Stimulated activated naive CD8-positive, alpha-beta T cell treated with anti-CD3 and anti-CD28 coated beads, Interleukin-15, amount 100 ng/mL, for 72 hours (primary cell): ENCODE measurements at places on chromosomes 7 and 10.

DNA sequence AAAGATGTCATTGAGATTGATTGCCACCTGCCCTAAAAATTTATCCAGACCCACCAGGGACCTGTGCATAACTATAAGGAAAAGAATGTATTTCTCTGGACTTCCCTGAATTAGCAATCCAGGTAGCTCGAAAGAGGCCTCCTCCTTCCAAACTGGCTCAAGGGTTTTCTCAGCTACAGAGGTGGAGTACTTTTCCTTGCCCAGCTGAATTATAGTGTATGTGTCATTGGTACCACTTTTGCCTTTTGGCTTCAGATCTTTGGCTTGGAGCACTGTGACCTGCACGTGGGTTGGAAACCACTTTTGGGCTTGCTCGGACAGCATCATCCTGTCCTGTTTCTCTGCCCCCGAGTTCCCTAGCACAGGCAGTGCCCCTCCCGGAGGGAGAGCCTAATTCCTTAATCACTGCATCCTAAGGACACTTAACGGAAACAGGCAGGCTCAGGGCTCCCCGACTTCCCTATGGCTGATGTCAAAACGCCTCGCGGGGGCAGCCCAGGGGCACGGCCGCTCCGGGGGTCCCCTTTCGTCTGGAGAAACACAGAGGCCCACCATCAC, 825 bp downstream of the RAB11FIP2 start:
- DNase-seq: peak; percentile 36

DNA sequence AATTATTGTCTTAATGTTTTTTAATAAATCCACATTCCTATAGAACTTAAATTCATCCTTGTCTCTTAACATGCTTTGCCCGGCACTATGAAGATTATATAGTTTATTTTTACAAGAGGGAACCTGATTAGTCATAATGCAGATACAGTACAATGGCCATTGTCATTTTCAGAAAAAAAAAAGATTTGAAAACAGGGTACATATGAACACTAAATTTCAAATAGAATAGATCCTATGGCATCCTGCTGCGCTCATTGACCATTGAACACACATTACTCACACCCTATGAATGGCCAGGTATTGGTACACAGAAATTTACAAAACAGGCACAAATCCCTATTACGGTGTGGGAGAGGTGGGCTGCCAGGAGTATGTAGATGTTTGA, 2.0 kb upstream of the KLF6 start:
- DNase-seq: no peak

DNA sequence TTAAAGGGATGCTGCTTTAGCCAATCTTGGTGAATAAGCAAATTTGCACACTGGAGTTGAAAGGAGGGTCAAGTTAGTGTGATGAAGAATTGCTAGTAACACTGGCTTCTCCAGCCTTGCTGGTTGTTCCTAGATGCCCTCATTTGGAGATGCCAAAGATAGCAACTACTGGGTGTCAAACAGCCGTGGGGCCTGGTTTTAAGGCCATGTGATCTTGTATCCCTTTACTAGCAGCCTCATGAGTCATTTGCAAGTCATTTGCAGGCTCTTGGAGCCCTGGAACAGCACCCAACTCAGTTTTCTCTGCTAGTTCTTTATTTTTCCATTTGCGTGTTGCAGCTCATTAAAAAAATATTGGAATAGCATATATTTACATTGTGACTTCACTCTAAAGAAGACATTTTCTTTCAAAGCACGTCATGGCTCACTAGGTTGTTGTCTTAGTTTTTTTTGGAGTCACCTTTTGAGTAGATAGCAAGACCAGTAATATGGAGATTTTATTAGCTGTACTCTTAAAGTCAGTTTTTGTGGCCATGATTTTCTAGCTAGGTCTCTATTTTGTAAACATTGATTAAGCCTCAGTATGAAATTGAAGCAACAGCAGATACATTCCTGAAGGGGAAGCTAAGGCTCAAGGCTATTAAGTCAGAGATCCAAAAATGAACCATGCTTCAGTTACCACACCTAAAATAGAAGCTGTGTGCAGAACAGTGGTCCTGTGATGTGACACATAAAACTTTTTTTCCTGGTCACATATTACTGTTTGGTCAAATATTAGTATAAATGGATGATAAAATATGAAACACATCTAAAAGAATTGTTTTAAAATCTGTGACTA, 1.3 kb downstream of the LSMEM1 start:
- DNase-seq: no peak

- no peak for DNase-seq
Observed at GRCh38 chr10:93190372-93190771, 116.7 kb downstream of the CYP26A1 start.

- no peak for DNase-seq
Observed at GRCh38 chr7:94249631-94250030, 145.1 kb upstream of the COL1A2 start.

DNA sequence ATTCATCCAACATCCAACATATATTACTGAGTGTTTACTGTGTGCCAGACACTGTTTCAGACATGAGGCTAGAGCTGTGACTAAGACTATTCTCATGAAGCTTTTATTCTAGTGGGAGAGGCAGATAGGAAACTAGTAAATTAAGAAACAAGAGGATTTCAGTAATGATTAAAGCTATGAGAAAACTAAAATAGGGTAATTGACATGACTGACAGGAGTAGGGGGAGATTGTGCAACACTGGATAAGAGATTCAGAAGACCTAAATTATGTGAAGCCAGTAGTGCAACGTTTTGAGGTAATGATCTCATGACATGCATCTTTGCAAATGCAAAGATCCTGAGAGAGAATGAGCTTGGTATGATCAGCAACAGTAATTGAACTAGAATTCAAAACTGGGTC, 48.6 kb upstream of the MKLN1 start:
- DNase-seq: no peak

- peak; percentile 61 for DNase-seq
Observed at GRCh38 chr10:93062514-93063143, 2.0 kb downstream of the CYP26C1 start.

- DNase-seq: no peak
Observed at GRCh38 chr7:132472463-132473120, 103.7 kb downstream of the PLXNA4 start.

DNA sequence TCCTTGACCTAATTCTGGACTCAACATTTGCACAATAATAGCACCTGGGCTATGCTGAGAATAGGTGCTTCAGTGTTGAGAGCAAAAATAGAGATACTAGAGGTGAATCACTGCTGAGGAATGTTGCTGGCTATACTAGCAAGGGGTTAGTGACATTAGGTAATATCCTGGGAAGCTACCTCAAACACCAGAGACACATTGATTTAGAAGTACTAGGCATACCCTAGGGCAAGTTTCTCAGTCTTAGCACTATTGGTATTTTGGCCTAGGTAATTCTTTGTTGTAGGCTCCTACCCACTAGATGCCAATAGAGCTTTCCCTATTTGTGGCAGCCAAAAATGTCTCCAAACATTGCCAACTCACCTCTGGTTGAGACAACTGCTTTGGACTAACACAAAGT, 484.0 kb upstream of the MBL2 start:
- no peak for DNase-seq

- DNase-seq: no peak
Observed at GRCh38 chr10:47025253-47025539, 114.0 kb downstream of the PTPN20 start.

- no peak for DNase-seq
Observed at GRCh38 chr10:3636356-3637181, 148.4 kb downstream of the KLF6 start.

GRCh38 chr7:148500978-148501377, 89.6 kb upstream of the C7orf33 start:
- DNase-seq: no peak

GRCh38 chr7:147639037-147639436, 951.5 kb upstream of the C7orf33 start:
- DNase-seq: no peak

- DNase-seq: no peak
Observed at GRCh38 chr7:107596881-107597581, 17.0 kb downstream of the BCAP29 start.

GRCh38 chr7:105448181-105448580, 59.5 kb upstream of the SRPK2 start:
- DNase-seq: no peak

DNA sequence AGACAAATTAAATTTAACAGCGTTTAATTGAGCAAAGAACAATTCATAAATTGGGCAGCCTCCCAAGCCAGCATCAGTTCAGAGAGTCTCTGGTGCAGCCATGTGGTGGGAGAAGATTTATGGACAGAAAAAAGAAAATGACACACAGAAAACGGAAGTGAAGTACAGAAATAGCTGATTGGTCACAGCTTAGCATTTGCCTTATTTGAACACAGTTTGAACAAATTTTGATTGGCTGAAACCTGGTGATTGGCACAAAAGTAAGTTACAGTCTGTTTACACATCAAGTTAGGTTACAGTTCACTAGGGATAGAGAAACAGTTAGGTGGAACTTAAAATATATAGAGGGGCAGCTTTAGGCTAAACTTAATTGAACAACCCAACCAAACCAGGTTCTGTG, 720.1 kb downstream of the TYW1 start:
- DNase-seq: no peak

DNA sequence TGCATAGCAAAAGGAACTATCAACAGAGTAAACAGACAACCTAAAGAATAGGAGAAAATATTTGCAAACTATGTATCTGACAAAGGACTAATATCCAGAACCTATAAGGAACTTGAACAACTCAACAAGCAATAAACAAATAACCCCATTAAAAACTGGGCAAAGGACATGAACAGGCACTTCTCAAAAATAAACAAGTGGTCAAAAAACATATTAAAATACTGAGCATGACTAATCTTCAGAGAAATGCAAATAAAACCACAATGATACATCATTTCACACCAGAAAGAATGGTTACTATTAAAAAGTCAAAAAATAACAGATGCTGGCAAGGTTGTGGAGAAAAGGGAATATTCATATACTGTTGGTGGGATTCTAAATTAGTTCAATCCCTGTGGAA, 17.1 kb downstream of the MAGI2 start:
- no peak for DNase-seq

- no peak for DNase-seq
Observed at GRCh38 chr7:49513911-49514310, 259.5 kb upstream of the VWC2 start.

GRCh38 chr7:131587315-131587923, 31.0 kb upstream of the PODXL start:
- no peak for DNase-seq

DNA sequence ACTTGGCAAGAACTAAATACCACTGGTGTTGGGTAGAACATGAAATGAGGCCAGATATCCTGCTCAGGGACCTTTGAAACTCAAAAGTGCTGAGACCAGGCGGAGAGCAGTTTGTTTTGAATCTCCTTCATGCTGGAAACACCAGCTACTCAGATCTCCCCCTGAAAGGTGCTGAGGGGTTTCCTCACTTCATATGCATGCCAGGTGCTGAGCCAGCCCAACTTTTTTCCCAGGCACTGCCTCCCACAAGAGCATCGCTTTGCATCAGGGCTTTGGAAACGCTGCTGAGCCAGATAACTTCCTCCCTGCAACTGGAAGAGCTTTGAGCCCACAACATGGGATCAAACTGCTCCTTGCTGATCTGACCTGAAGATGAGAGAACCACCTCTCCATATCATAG, 13.7 kb downstream of the NPTX2 start:
- DNase-seq: no peak

GRCh38 chr7:36109013-36109627, 43.9 kb upstream of the EEPD1 start:
- DNase-seq: no peak

DNA sequence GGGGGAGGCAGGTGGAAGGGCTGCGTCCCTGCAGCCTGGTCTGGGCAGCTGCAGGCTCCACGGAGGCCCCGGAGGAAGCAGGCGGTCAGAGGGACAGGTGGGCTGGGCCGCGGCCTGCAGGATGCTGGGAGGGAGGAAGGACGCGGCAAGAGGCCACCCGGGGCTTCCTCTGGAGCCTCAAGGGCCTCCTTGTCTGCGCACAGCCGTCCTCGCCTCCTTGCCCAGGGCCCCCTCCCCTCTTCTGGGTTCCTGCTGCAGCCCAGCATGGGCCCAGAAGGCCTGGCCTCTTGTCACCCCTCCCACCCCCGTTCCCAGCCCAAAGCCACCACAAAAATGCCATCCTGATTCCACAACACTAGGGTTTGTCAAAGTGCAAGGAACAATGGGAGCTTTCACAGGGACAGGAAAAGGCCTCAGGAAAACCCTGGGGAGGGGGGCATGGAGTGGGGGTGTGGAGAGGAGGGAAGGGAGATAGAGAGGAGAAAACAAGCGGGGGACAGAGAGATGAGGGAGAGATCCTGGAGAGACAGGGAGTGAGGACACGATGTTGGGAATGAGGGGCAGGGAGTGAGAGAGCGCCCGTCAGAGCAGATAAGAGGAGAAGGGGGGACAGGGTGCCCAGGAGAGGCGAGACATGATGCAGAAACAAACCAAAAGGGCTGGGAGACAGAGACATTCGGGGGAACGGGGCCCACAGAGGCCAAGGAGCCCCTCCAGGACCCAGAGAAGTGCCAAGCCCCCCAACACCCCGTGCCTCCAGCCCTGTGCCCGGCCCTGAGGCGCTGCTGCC, 41.8 kb downstream of the ZCCHC24 start:
- no peak for DNase-seq

DNA sequence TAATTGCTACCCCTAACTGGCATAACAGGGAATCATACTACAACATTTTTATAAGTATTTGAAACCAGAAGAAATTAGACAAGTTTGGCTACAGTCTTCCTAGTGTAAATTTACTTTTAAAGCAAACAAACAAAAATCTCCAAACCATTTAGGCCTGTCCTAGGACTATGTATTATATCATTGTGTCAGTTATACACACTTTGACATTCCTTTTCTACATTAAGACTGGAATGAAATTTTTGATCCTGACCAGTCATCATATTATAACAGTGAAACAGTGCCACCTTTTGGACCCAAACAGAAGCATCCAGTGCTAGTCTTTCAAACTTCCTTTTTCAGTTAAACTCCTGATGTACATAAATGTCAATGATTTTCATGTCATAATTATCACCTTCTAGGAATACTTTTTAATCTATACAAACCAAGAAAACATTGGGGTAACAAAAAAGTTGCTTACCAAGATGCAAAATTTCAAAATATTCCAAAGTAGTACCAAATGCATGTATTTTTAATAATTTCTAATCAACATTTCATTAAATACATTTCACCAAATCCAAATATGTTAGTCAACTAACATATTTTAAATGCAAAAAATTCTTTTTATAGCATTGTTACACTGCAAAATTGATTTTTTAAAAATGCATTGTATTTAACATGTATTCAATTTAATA, 75.7 kb downstream of the IMMP2L start:
- DNase-seq: no peak

DNA sequence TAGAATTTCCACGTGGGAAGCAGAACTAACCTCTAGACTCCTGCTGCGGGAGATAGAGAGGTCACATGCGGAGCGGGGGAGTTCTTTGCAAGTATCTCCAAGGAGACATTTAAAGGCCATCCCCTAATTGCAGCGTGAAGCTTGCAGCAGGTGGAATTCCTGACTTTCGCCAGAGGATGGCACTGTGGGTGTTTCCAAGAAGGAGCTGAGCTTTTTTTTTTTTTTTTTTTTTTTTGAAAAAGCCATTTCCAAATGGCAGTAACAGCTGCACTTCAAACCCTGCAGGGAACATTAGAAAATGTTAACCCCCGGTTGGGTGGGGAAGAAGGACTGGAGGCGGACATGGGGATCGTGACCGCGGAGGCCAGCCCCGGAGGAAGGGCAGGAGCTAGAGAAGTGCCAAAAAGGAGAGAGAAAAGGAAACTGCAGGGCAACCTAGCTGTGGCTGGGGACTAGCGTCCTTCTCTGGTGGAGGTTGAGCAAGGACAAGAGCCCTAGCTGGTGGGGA, 487.7 kb downstream of the TYW1 start:
- DNase-seq: peak; percentile 15

- DNase-seq: no peak
Observed at GRCh38 chr10:114482480-114483304, 78.4 kb upstream of the AFAP1L2 start.
